ENCODE measurements at places on chromosomes 7 and 10.

- DNase-seq, result no peak
These were observed 55.7 kb downstream of the CUBN start for GRCh38 chr10:17073725-17074540.

- no peak for DNase-seq
These were observed 42.3 kb downstream of the IKZF1 start for GRCh38 chr7:50346545-50347497.

DNA sequence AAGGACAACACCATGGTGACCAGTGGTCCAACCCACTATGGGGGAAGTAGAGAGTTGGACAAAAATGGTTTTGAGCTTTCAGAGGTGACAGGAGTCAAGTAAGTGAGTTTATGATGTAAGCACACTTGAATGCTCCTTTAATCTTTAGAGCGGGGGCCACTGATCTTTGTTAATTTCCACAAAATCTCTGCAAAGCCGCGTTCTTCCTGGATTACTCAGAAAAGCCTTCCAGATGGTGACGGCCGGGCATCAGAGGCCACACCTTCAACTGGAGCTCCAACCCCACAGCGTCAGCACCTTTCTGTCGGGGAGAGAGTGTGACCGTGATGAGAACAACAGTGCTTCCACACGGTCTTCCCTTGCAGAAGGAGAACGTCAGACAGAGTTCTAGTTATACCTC lies 35.2 kb upstream of the KLF6 start:
- DNase-seq, result no peak

DNA sequence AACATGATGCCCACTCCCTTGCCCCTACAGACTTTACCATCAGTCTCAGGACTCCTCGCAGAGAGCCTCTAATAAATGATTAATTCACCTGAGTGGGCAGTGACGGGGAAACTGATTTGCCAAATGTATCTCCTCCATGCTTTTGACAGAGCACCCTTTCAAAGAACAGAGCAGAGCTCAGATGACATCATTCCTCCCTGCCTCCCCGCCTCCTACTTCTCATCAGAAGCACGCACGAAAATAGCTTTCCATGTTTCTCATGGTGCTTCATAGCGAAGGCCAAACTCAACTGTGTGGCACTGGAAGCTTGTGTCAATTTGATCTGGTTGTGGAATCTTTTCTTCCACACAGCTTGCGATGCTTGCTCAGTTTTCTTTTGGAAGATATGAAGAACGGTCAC lies 442.5 kb downstream of the RPS24 start:
- no peak for DNase-seq

GRCh38 chr7:8060241-8060640 lies 91.6 kb downstream of the GLCCI1 start:
- no peak for DNase-seq

GRCh38 chr7:41199136-41199535 lies 503.8 kb downstream of the INHBA start:
- no peak for DNase-seq

DNA sequence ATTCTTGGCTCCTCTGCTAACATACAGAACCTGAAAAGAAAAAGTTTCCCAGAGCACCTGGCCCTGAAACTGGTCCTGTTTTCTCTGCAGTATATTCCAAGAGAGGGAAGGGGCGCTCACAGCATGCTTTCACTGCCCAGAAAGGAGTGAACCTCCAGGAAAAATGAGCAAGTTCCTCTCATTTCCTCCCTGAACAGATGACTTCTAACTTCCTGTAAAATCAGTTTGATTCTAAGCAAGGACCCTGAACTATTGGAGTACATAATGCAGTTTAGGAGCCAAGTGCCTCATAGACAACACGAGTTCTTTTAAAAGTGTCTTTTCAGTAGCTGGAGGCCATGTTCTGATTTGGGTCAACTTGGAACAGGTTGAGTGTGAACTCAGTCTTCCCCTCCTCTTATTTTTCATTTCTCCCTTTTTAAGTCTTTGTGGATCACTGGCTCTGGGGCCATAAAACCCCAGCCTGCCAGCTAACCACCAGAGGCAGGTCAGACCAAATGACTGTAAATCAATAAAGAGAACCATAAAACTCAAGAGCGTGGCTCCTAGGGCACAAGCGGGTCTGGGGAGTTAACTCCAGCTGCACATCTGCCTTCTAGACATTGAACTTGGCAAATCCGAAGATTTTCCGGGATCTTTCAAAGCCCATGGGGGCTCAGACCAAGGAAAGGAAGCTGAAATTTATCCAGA lies 5.9 kb upstream of the LRRC18 start:
- DNase-seq, result no peak

GRCh38 chr7:102396710-102397019 lies 502 bp downstream of the PRKRIP1 start:
- no peak for DNase-seq

- no peak for DNase-seq
These were observed 37.7 kb downstream of the CDK13 start for GRCh38 chr7:39987641-39988347.

GRCh38 chr10:116538456-116538855 lies 7.3 kb upstream of the PNLIP start:
- no peak for DNase-seq

DNA sequence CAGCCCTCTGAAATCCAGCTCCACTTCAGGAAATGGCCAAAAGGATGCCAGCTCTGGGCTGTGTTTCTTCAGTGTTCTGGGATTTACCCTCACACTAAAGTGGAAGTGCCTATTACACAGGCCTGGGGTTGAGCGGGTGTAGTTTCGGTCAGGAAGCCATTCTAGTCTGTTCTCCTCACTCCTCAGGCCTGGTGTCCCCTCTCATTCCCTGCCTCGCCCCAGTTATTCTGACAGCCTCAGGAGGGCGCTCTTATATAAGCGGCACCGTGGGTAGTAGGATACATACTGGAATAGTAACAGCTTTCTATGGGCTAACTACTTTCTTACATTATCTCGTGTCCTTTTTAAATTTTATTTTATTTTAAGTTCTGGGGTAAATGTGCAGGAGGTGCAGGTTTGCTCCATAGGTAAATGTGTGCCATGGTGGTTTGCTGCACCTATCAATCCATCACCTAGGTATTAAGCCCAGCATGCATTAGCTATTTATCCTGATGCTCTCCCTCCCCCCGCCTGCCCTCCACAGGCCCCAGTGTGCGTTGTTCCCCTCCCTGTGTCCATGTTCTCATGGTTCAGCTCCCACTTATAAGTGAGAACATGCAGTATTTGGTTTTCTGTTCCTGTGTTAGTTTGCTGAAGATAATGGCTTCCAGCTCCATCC lies 12.2 kb upstream of the LGI1 start:
- DNase-seq, result no peak

GRCh38 chr7:87704590-87704989 lies 76.4 kb downstream of the RUNDC3B start:
- no peak for DNase-seq

- DNase-seq, result no peak
These were observed 159.7 kb downstream of the ADK start for GRCh38 chr10:74310652-74311257.

- no peak for DNase-seq
These were observed 730.0 kb upstream of the IGFBP3 start for GRCh38 chr7:46651070-46651469.

DNA sequence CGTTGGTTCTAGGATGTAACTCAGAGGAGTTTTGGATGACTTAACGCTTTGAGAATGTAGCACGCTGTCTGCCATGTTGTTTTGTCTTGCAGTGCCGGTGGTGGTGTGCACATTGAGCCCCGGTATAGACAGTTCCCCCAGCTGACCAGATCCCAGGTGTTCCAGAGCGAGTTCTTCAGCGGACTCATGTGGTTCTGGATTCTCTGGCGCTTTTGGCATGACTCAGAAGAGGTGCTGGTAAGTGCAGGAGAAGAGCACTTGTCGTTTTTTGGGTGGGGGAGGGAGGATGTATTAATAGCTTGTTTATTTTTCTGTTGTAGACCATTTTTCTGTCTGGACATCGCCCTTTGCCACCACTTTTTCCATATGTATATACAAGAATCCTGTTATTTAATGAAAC lies 6.3 kb downstream of the NDUFB2 start:
- no peak for DNase-seq

- no peak for DNase-seq
These were observed 156.3 kb upstream of the SEMA3C start for GRCh38 chr7:81075150-81075549.

- no peak for DNase-seq
These were observed 313.1 kb downstream of the CALN1 start for GRCh38 chr7:72098807-72099580.

- DNase-seq, result no peak
These were observed 181.5 kb upstream of the PODXL start for GRCh38 chr7:131737746-131738465.

GRCh38 chr7:137958470-137959431 lies 43.1 kb downstream of the CREB3L2 start:
- DNase-seq, result no peak

- no peak for DNase-seq
These were observed 117.9 kb upstream of the KLF6 start for GRCh38 chr10:3902809-3903410.

DNA sequence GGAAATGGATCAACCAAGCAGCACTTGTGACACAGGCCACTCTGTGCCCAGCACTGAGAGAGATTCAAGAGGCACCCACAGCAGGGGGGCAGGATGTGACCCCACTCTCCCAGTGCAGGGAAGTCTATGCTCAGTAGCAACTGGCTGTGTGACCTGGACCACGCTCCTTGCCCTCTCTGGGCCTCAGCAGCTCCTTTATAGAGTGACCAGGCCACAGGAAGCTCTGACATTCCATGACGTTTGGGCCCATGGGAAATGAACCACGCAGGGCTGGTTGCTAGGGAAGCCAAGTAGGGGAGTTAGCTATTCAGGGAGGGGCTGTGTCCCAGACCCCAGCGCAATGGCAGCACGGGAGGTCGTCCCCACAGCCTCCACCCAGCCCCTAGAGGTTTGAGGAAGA lies 232.6 kb downstream of the USP6NL start:
- DNase-seq, result no peak

DNA sequence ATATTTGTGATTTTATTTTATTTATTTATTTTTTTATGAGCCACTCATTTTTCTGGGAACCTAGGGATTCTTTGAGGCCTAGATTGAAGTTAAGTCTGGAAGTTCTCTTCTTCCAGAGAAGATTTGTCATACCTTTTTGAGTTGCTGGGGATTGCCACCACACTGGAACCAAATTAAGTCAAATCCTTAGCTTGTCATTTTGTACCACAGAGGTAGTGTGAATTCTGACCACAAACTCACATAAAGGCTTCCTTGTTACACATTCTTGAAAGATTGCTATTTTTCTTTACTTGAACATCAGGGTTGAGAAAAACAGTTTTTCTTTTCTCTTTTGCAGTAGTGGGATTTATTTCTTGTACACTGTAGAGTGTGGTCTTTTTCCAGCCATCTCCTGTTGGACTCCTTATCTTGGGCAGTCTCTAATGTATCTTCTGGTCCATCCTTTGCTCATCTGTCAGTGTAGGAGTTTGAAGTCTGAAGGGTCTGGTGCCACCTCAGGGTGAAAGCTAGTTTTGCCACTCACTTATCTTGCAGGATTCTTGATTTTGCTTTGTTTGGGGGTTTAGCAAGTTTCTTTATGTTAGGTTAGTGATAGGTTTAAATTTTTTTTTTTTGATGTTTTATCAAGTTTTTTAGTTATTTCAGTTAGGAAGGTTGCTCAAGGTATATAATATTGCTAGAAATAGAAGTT lies 24.8 kb downstream of the PCBD1 start:
- no peak for DNase-seq

DNA sequence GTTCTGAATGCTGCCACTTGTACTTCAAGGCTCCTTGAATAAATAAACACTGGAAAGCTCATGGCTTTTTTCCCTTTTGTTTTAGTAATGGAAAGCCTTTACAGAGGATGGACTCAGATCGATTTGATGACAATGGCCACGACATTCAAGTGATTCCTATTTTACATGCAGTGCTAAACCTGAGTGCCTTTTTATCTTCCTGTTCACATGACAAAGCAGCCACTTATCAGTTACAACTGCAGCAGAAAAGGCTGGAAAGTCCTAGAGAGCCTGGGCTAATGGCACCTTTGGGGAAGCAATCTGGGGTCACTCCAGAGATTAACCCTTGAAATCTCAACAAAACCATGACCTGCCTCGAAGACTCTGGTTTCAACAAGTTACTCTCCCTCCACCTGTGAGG lies 249.0 kb upstream of the AUTS2 start:
- no peak for DNase-seq

- DNase-seq, result no peak
These were observed 14.0 kb downstream of the NACAD start for GRCh38 chr7:45074528-45075354.

- DNase-seq, result no peak
These were observed 334.0 kb upstream of the LRRTM3 start for GRCh38 chr10:66591865-66592264.

DNA sequence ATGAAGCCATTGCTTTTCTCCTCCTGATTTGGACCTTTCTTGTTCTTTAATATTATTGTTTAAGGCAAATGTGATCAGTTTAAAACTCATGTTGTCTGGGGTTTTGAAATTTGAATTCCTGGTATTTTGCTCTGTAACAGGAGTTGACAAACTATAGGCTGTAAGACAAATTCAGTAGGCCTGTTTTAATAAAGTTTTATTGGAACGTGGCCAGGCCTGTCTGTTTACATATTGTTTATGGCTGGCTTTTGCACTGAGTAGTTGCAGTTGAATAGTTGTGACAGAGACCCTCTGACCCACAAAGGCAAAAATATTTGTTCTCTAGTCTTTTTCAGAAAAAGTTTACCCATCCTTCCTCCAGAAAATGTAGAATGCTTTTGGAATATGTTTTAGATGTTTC lies 29.8 kb downstream of the STARD3NL start:
- DNase-seq, result no peak

DNA sequence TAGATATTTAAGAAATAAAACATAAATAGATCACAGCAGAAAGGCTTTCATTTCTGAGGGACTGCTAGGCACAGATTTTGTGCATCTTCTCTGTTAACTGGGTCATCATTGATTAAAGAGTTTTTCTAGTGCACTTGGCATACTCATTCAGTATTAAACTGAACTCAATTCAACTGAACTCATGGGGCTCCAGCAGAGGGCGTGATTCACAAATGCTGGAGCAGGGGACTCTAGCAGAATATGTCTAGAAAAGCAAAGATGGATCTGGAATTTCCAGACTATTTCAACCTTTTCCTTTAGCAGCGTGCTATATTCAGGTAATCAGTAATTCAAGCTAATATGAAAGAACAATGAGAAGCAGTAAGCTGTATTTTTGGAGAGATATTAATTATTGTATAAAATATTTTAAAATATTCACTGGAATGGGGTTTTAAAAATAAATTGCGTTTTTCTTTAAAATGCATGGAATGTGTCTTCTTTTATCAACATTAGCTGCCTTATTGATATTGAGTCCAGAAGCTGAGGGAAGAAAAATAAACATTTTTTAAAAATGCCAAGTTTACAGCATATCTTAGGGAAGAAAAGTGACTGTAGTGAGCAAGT lies 296.8 kb upstream of the CACNA2D1 start:
- no peak for DNase-seq

GRCh38 chr10:101221963-101222531 lies 7.2 kb downstream of the LBX1 start:
- no peak for DNase-seq
